ENCODE measurements at places on chromosomes 16 and 17.

DNA sequence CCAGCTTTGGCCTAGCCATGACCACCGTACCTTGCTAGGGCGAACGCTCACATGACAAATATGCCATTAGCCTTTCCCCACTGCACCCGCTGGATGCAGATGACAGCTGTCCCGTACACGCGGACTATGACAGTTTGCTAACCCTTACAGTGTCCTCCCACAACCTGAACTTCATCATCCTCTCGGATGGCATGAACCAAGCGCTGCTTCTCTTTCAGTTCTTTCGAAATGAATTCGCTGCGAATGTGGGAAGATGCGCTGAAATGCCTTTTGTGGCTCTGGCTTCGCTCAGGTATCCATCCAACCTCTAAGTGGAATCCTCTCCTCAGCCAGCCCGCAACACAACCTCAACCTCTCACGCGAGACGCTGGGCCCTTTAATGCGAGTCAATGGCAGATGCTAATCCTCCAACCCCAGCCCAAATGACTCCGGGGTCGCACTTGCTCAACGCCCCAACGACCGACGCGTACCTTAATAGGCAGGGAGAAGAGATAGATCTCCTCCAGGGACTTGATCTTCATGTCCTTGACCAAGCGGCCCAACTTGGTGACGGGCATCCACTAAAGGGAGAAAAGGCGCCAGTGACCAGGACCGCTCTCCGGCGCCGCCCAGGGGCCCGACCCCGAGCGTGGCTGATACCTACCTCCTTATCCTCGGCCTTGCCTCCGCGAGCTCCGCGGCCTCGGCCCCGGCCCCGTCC lies 670 bp downstream of the RPS2 start:
- no peak for DNase-seq

- no peak for DNase-seq
Measured at GRCh38 chr17:29582254-29582765, 7.1 kb downstream of the GIT1 start.

DNA sequence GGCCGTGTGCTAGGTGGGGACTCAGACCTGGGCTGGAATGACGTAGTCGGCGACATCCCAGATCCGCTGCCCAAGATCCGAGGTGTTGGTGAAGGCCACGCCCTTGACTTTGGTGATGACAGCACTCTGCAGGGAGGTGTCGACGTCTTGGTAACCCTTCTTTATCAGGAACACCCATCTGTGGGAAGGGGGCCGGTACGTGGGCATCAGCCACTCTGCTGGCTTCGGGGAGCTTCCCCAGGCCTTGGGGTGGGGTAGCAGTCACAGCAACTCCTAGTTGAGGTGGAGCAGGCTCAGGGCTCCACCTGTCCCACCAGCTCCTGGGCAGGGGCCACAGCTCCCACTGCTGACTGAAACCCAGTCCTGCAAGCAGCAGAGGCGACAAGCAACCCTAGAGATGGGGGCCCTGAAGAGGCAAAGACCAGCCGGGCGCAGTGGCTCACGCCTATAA lies 4.3 kb downstream of the P2RX5 start:
- no peak for DNase-seq

DNA sequence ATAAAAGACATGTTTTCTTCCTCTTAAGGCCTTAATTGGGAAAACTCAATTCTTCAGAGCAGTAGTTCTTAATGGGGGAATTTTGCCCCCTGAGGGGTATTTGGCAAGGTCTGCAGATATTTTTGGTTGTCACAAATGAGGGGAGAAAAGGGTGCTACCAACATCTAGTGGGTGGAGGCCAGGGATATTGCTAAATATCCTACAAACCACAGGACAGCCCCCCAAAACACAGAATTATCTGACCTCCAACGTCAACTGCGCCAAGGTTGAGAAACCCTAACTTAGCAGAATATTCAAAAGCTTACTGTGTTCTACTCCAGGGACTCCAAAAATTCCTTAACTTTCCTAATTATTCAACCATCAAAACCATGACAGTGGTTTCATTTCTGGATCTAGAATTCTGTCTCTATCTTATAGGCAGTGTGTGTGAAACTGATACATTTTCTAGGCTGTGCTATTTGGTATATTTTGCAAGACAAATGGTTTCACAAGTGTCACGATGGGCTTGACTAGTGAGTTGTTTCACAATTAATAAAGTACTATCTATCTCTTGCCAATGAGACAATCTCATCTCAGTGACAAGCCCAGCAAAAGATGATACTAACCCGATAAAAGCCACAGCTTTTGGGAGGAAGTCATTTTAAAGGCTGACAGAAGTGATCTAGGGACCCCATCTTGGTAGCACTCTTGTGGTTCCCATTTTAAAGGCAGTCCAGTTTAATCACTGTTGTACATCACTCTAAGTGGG lies 14.7 kb downstream of the TXNDC11 start:
- no peak for DNase-seq

GRCh38 chr16:5905935-5906334 lies 808.3 kb upstream of the EEF2KMT start:
- no peak for DNase-seq

DNA sequence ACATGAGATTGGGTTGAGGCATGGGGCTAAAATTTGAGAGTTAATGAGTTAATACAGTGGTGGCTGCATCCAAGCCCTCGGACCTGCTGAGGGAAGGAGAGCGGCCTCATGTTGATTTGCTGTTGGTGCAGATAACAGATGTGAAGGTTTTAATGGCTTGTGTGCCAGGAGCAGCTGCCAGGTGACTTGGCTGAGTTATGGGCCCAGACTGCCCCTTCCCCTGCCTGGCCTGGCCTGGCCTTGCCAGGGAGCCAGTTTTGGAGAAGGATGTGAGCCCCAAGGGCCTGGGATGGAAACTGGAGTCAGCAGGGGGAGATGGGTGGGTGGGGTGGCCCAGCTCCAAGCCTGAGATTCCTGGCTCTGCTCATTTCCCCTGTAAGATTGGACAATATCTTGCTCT lies 230.1 kb downstream of the CBLN1 start:
- DNase-seq: no peak

GRCh38 chr16:84175350-84176081 lies 11.3 kb downstream of the TAF1C start:
- no peak for DNase-seq

- no peak for DNase-seq
Measured at GRCh38 chr16:50614955-50615724, 66.0 kb downstream of the SNX20 start.

DNA sequence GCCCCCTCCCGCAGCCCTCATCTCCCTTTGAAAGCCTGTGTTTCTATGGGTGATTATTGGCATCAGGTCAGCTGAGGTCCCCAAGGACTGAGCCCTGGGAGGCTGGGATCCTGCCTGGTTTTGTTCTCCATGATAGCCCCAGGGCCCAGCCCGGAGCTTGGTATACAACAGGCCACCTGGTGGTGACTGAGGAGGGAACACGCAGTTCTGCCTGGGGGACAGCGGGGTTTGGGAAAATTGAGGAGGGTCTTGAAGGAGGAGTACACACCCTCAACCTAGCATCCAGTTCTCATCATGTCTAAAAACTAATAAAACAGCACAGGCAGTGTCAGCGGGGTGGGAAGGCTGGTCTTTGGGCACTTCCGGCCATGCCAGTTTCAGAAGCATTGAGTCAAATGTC lies 335.1 kb downstream of the CPPED1 start:
- no peak for DNase-seq

DNA sequence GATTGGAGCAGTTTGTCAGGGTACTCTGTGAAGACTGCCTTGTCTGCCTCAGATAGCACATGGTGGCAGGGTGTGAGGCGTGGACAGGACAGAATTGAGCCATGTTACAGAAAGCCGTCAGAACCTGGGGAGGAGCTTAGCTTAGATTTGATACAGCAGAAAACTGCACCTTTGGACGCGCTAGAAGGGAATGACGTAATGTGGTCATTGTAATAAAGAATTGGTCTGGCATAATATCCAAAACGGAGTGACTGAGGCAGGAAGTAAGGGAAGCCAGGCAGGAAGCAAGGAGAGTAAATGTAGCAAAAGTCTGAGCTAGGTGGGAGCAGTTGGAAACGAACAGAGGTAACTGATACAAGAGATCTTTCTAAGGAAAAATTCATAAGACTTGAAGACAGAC lies 140.2 kb downstream of the CYB561 start:
- no peak for DNase-seq

DNA sequence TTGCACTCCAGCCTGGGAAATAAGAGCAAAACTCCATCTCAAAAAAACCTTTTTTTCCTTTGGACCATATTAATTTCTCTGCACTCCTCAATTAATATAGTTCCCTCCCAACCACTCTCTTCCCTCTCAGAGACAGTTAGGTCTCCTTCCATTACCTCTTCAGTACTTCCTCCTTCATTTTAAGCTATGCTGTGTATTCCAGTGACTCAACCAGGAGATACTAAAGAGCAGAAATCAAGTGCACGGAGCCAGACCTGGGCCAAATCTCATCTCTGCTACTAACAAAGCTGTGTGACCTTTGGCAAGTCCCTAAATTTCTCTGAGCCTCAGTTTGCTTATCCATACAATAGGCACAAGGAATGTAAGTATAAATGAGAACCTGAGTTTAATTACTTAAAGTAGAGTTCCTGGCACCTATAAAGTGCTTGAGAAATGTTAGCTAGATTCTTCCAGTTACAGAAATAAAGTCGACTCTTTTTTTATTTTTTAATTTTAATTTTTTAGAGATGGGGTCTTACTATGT lies 8.5 kb downstream of the PECAM1 start:
- no peak for DNase-seq

- DNase-seq: no peak
Measured at GRCh38 chr17:82303944-82304808, 13.2 kb downstream of the CD7 start.

DNA sequence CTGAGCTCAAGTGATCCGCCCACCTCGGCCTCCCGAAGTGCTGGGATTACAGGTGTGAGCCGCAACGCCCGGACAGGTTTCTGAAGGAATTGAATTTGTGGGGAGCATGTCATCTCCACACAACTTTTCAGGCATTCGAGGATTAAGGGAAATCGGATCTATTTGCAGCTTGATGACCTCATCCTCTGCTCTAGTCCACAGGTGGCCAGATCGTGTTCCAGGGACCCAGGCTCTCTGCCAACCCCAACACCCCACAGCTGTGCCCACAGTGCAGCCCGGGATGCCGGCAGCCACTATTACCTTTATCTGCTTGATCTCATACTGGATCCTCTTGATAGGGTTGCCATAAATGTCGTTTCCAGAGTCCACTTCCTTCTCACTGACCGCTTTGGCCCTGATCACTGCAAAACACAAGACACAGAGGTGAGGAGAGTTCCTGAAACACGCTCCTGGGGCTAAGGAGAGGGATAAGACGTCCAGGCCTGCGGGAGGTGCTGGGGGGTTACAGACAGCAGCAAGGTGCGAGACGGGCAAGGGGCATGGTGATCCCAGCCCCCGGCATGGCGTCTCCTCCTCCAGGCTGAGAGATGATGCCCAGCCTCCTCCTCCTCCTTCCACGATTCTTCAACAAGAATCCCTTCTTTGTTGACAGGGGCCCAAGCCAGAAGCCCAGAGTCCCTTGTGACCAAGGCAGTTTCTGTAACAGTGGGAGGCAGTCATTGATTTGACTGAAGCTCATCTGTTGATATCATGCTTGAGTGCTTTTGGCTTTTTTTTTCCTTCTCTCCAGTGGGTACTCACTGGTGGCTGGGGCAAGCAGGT lies 29.3 kb downstream of the CEP295NL start:
- DNase-seq: no peak
